ENCODE measurements at places on chromosomes 7 and 10.

DNA sequence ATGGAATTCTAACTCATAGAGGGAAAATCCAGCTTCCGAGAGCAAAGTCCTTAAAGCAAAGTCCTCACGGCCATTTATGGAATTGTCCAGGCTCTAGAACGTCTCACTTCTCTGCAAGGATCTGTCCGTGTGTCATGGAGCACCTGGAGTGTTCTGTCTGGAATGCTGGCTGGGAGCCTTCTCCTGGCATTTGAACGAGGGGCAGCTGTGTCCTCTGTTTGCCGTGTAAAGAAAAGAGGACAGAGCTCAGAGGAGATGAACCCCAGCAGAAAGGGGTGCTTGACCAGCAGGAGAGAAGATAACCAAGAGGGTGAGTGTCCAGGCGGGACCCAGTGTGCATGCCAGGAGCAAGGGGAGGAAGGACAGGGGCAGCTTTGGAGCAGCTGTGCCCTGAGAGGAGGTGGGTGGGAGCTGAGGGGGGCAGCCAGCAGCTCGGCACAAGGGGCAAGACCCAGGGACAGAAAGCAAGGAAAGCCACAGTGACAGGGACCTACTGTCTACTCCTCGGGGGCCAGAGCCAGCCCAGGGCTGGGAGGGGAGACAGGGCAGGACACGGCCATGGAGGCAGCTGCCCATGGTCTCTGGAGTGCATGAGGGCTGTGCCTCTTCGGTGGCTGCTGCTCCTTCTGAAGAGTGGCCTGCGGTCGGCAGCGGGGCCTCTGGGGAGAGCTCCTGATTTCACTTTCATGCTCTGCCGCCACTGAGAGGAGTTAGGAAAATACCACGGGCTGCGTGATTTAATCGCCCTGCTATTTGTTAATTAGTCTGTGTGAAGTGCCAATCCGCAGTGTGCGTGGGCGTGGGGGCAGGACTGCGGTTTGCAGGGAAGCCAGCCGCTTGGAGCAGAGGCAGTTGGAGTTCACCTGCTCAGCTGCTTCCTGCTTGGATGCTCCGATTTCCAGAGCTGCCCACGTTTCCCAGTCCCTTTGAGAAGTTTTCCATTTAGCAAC lies 149.3 kb upstream of the SHH start:
- H3K4me3 ChIP-seq: no peak overlapping the region
- H3K36me3 ChIP-seq: no peaks in the 10 kb centered on the region
- peaks cover 7% of the 10 kb centered on the region for H3K27me3 ChIP-seq
- H3K27ac ChIP-seq: no peak overlapping the region
- no peak for DNase-seq
- H3K4me1 ChIP-seq: peaks cover 35% of the 10 kb centered on the region

DNA sequence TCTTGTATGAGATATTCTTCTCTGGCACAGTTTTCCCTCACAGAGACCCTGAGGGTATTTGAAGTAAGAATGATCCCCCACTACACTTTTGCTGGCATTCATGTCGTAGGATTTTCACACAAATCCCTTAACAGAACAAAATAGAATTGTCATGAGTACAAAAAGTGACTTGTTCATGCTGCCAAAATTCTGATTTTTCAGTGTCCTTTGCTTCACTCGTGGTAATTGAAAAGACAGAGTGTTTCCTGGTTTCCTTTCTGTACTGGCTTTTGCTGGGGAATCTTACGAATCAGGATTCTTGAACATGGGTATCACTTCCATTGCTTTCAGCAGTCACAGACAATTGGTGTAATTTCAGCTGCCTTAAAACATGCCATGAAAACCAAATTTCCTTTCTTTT lies 756.3 kb downstream of the REEP3 start:
- H3K4me1 ChIP-seq: no peaks in the 10 kb centered on the region
- H3K36me3 ChIP-seq: no peaks in the 10 kb centered on the region
- H3K4me3 ChIP-seq: no peak overlapping the region
- no peak overlapping the region for H3K27ac ChIP-seq

GRCh38 chr7:23472956-23473843 lies 2.9 kb upstream of the IGF2BP3 start:
- H3K4me3 ChIP-seq: peak overlapping the region; percentile 65
- H3K36me3 ChIP-seq: peaks cover 5% of the 10 kb centered on the region
- H3K4me1 ChIP-seq: peaks cover 37% of the 10 kb centered on the region
- no peak for DNase-seq

DNA sequence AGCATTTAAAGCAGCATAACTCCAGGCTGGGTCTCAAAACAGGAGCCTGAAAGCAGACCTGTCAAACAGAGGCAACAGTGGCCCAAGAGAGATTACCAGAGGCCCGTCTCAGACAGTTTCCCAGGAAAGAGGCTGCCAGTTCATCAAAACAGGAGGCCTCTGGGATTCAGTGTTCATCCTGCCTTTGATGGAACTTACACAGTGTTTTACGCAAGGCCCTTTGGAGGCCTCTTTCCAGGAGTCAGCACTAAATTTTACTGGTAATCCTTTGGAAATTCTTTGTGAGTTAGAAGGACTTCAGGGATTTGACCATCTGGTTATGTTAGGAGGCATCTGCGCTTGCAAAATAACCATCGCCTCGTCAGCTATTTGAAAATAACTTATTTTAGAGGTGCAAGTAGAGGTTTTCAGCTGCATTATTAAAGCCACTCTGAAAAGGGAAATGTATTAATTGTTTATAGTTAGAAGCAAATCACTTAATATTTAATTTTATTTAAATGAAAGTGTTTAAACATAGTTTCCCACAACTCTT lies 501.2 kb upstream of the COBL start:
- no peak overlapping the region for H3K27ac ChIP-seq
- no peak overlapping the region for H3K4me3 ChIP-seq
- H3K27me3 ChIP-seq: no peaks in the 10 kb centered on the region

Measured in activated CD8-positive, alpha-beta T cell treated with anti-CD3 and anti-CD28 coated beads, Interleukin-2, amount 10 ng/mL, durations not matched to agents 7 days and 5 days (primary cell).